Stimulated activated CD4-positive, alpha-beta T cell treated with anti-CD3 and anti-CD28 coated beads, Interleukin-1b, Interleukin-23, amount 100 ng/mL, for 1 hour (primary cell): ENCODE measurements at places on chromosomes 5 and 9.

DNA sequence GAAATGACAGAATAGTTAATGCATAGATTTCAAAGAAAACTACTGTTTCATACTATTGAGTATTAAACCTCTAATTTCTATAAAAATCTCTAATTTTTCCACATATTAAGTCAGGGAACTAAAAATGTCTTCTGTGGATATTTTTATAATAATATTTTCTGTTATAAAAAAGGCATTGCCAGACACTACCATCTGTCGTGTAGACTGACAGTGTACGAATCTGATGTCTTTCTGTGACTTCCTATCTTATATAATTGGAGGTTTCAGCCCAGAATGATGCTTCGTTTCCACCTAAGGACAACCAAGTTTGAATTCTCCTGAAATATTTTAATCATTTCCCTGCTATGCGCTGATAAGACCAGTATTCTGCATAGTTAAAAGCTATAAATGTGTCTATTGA lies 456.6 kb upstream of the ARRDC3 start:
- DNase-seq, result no peak

- no peak for DNase-seq
Measured at GRCh38 chr9:120965344-120966012, 38.9 kb upstream of the TRAF1 start.

- no peak for DNase-seq
Measured at GRCh38 chr5:145316282-145316681, 518.9 kb downstream of the PRELID2 start.

GRCh38 chr9:126122901-126123616 lies 203.6 kb upstream of the MVB12B start:
- no peak for DNase-seq

DNA sequence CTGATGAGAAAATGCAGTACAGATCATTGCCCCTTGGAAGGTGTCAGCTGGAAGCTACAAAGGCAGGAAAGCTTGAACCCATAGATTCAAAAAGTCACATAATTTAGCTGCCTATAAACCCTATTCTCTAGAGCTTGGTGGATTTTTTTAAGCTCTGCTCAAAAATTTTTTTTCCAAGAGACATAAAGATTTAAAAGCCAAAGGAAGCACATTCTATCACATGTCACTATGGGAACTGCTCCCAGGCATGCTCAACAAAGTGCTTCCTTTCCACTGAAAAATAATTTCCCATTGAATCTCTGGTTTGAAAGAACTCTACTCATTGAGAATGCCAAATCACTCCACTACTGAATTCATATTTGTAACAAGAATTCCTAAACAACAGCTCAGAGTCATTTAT lies 419.8 kb downstream of the CETN3 start:
- no peak for DNase-seq

- DNase-seq, result no peak
Measured at GRCh38 chr5:152185547-152186245, 219.4 kb downstream of the NMUR2 start.

DNA sequence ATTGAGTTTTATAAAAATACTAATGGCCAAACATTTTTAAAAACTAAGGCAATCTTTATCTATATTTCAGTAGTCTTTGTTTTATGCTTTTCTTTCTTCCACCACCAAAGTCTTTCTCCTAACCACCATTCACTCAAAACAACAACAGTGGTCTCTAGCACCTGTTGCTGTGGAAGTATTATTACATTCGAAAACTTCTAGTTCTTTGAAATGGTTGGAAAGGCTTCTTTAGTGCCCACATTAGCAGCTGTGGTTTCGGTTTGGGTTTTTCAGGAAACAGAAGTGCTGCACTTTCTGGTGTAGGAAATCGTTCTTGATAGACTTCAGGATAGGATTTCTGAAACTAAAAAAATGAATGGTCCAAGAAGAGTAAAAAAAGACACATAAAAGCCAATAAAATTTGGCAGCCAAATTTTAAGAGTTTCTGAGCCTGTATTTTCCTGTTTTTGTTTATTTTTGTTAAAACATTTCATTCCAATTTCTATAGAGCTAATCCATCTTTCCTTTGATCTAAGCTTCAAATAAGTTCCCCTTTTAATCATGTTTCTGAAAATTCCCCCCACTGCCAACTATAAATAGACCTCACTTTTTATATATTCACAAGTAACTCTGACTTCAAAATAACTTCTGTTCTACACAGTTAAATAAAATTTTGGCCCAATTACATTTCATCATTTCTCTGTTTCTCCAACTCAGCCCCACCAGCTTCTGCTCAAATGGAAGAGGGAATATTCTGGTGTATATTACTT lies 102.2 kb downstream of the DEPDC1B start:
- DNase-seq, result no peak
